ENCODE measurements at places on chromosomes 11 and 22.

GRCh38 chr22:47090591-47091245 is 328.3 kb downstream of the TBC1D22A start:
- DNase-seq: peak; percentile 38

GRCh38 chr11:57427727-57428082 is 784 bp upstream of the SLC43A3 start:
- DNase-seq: no peak

DNA sequence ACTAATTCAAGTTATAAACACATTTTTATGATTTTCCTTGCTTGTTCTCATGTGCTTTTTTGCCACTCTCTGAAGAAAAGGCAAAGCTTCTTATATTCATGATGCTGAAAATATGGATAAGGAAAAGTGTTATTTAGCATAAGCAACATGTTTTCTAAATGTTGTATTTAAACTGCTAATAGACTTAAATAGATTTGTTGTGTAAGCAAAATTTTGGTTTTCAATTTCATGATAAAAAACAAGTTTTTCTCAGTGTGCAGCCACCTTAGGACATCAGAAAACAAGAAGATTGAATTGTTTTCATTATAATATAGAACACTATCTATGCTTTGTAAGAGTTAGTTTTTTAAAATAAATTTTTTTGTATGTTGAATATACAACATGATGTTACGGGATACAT is 2.3 kb downstream of the OR4A16 start:
- no peak for DNase-seq

GRCh38 chr22:20749453-20749852 is 24.5 kb upstream of the SERPIND1 start:
- no peak for DNase-seq

GRCh38 chr11:74412321-74412720 is 14.1 kb upstream of the PGM2L1 start:
- DNase-seq: no peak

DNA sequence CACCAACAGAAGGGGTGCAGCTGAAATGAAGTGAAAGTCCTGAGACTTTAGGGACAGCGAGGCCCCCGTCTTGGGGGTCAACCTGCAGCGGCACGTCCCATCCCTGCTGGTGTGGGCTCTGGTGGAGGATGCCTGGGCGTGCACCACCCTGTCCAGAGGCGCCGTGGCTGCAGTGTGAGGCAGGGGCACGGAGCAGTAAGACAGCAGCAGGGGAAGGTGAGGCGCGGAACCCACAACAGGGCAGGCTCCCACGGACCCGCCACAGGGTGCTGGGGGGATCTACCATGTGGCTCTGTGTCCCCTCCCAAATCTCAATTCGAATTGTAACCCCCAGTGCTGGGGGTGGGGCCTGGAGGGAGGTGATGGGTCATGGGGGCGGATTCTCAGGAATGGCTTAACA is 158.6 kb downstream of the SHANK2 start:
- no peak for DNase-seq

DNA sequence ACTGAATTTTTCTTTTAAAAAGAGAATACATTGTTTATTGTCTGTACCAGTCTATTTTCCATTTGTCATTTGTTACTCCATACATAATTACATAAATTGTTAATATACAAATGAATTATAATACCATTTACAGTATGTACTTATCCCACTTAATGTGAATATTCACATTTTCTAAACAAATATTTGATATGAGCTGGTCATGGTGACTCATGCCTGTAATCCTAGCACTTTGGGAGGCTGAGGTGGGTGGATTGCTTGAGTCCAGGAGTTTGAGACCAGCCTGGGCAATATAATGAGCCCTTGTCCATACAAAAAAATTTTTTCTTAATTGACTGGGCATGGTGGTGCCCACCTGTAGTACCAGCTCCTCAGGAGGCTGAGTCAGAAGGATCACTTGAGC is 6.8 kb downstream of the SC5D start:
- DNase-seq: no peak

- no peak for DNase-seq
Observed at GRCh38 chr11:12188548-12189317, 78.3 kb downstream of the MICAL2 start.

DNA sequence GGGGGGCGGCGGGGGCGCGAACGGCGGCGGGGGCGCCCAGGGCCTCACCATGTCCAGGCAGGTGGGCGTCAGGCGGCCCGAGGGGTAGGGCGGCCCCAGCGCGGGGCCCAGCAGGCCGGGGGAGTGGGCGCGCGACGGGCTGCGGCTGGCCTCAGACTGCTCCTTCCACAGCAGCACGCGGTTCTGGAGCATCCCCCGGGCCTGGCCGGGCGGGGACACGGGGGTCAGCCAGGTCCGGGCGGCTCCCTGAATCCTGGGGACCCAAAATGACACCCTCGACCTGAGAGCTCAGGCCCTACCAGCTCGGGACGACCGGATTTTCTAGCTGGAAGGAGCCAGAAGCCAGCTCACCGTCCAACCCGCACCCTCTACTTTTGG is 5.5 kb upstream of the SLC16A8 start:
- DNase-seq: no peak

DNA sequence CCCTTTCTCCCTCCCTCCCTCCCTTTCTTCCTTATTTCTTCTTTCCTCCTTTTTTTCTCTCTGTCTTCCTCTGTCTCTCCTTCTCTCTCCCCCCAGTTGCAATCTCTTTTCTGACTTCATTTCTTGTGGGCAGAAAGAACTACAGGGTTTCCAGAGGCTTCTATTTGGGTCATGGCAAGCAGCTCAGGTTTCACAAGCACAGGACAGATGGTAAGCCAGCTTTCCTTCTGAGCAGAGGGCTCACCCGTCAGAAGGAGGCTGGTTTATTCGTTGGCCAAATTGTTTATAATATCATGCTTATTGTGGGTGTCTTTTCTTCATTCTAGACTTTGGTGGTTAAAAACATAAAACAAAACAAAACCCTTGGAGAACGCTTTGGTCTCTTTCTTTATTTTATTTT is 58.9 kb upstream of the CLMP start:
- no peak for DNase-seq

GRCh38 chr11:64877390-64878222 is 815 bp downstream of the EHD1 start:
- DNase-seq: no peak

- DNase-seq: no peak
Observed at GRCh38 chr11:126153972-126154371, 57.5 kb downstream of the RPUSD4 start.

DNA sequence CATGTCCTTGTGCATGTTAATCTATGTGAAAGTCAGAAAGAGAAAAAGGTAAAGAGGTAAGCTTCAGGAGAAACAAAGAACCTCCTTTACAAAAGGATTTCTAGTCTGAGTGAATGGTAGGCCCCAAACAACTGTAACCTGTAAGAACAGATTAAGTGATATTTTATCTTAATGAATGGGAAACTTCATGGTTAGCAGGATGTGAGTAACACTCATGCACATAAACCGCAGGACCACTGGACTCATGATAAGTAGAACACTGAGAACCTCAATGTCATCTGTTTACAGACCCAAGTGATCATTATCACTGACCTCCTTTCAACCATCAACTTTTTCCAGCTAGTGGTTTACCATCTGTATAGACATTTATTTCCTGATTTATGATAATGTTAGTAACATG is 19.9 kb downstream of the OR8G5 start:
- DNase-seq: no peak

- no peak for DNase-seq
Observed at GRCh38 chr11:6646071-6646470, 9.5 kb downstream of the DCHS1 start.

DNA sequence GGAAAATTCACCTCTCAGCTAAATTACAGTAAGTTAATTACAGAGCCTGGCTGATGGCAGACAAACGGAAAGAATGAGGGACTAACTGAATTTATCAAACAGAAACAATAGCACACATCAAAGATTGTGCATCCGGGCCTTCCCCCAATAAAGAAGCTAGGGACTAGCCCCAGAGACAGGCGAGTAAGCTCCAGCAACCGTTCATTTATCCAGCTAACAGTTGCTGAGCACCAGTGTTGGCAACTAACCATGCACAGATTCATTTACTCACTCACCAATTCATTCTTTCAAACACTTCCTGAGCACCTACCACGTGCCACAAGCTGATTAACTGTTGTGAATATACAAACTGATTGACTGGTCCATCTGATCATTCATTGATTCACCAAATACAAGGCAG is 51.2 kb downstream of the SMCO4 start:
- DNase-seq: no peak

DNA sequence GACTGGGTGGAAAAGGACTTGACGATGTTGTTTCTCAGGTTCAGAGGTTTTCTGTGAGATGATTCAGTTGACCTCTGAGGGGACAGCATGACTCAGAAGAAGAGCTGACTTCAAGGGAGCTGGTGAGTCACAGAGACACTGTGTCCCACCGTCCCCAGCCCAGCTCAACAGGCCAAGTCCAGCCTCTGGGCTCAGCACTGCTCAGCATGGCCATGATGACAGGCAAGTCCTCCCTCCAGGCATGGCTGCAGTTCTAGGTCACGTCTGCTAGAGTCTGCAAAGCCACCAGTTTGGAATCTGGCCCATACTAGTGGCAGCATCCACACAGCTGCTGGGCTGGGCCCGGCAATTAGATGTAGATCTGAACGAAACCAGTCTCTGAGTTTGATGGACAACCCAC is 12.9 kb downstream of the TRIM29 start:
- DNase-seq: no peak

- no peak for DNase-seq
Observed at GRCh38 chr11:34343153-34343552, 14.7 kb downstream of the ABTB2 start.

- DNase-seq: no peak
Observed at GRCh38 chr11:75406338-75406777, 7.0 kb downstream of the RPS3 start.

GRCh38 chr11:116510166-116510565 is 262.6 kb downstream of the BUD13 start:
- DNase-seq: no peak

DNA sequence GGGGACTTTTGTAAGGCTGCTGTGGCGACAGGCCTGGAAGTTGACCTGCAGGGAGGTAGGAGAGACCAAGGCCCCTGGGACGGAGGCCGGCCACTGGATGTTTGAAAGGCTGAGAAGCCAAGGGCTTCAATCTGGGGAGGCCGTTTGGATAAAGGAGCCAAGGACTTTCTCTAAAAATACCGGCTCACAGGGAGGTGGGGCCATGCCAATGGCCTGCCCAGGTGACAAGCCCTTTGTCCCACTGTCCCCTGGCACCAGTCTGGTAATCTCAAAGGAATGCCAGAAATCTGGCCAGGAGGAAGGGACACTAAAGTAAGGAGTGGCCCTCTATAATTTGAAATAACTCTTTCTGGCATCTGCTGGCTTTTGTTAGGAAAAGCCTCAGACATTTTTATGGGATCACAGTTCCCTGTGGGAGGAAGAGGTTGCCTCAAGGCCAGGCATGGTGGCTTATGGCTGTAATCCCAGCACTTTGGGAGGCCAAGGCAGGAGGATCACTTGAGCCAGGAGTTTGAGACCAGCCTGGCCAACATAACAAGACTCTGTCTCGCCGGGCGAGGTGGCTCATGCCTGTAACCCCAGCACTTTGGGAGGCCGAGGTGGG is 1.9 kb upstream of the CHKA start:
- DNase-seq: no peak

DNA sequence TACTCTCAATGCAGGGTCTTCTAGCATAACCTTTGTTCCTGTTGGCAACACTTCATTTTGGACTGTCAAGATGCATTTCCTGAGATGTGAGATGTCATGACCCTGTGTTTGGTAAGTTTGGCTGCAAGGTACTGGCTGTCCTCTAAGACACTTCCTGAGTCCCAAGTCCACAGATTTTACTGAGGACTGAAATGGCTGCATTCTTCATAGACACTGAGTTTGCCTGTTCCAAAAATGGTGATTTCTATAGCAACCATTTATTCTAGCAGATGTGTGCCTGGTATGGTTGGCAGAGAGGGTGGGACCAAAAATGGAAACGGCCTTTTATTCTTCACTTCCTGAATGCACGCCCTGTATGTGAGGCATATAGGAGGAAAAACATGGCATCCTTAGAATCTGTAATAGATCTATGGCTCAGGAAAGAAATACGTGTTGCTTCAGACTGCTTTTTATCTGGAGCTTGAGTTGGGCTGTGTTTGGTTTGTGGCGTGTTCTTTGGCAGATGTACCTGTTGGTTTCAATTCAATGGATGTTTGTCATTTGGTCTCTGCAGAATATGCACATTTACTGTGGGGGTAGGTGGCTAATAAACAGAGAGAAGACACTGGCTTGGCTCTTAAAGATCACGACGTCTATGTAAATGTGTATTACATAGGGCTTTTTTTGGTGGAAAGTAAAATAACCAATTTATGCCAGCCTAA is 62.4 kb downstream of the ZBTB16 start:
- no peak for DNase-seq

DNA sequence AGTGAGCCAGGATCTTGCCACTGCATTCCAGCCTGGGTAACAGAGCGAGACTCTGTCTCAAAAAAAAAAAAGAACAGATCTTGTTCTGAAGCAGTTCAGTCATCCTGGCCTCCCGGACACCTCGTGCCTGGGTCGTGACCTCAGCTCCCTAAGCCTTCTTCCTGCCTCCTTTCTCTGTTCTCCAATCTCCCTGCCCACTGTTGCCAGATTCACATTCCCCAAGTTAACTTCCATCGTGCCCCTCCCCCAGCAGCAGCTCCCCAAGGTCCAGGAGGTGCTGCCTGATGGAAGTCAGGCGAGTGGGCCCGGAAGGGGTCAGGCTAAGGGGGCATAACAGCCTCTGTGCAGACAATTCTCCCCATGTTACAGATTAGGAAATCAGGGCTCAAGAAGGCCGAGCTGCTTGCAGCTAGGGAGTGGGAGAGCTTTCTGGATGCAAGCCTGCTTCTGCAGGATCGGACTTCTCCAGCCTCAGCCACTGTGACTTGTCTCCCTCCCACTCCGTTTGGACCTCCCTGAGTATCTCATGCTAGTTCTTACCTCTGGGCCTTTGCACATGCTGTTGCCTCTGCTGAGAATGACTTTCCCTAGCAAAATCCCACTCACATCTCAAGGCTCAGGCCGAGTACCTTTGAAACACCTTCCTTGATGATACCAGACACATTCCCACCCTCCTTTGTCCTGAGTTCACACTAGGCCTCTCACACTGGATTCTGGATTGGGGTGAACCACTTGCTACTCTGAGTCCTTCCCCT is 14.3 kb upstream of the TMEM184B start:
- no peak for DNase-seq

DNA sequence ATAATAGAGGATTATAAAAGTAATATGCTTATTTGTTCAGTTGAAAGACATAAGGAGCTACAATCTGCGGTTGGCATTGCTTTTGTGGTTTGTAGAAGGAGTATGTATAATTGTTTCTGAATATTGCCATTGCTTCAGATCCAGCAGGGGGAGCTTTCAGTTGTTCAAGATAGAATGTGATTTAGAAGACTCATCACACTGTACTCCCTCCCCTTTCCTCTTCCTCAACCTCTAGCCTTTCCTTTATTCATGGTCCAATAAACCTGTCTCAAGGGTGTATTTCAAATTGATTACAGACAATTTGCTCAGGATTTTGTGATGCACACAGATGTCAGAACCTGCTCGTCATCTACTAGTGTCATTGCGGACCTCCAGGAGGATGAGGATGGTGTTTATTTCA is 9.8 kb downstream of the PRMT3 start:
- DNase-seq: peak; percentile 52

DNA sequence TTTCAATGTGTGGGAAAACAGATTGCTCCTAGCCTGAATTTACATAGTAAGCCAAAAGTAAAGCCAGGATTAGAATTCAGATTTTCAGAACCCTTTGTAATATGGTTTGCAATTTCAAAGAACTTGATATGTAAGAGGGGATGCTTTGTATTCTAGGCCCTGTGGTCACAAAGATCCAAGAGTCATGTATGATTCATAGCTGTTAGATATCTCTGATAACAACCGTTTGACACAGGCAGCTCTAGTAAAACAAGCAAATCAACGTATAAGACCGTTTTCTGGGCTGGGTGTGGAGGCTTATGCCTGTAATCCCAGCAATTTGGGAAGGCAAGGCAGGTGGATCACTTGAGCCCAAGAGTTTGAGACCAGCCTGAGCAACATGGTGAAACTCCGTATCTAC is 79.6 kb downstream of the EMSY start:
- no peak for DNase-seq

Data from CD4-positive, alpha-beta T cell treated with Interleukin-10 for 1 hour (primary cell).